NCI-H774 (cell line): ENCODE measurements at places on chromosomes 7 and 10.

DNA sequence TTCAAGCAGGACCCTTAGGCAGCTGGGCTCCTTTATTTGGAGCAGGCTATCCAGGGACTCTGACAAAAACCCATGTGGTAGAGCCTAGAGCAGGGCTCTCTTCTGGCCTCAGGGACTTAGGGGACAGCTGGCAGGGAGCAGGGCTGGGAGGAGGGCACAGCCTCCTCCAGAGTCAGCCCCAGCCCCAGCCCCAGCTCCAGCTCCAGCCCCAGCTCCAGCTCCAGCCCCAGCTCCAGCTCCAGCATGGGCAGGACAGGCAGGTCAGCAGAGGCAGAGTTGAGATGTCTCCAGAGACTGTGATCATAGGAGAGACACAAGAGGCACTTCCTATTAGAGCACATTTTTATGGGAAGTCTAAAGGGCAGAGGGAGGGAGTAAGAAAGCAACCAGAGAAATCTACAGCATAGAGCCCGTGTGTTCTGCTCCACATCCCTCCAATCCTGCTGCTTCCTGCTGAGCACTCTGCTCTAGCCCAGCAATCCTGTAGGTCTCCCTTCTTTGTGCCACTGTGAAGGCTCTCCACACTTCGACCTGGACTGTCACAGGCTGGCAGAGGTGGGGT, 13.3 kb upstream of the C10orf53 start:
- no peak for DNase-seq

DNA sequence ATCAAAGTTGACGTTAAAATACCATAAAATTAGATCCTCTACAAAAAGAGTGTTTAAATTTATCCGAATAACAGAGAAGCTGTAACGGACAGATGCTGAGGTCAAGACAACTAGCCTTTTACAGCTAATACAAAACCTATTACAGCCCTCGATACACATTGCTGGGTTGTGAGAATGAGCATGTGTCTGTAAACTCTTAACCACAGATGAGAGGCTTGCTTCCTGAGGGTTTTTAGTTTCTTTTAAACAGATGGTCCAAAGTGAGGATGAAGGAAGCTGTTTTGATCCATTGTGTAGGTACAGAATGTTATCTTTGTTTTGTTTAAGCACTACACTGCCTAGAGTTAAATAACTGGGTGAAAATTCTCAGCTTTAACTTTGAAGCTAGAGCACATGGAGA, 578.2 kb downstream of the PARD3 start:
- DNase-seq, result no peak

- DNase-seq, result no peak
Observed at GRCh38 chr10:104322416-104322782, 15.9 kb downstream of the ITPRIP start.

GRCh38 chr7:33061282-33061937, 1.2 kb downstream of the NT5C3A start:
- no peak for DNase-seq

DNA sequence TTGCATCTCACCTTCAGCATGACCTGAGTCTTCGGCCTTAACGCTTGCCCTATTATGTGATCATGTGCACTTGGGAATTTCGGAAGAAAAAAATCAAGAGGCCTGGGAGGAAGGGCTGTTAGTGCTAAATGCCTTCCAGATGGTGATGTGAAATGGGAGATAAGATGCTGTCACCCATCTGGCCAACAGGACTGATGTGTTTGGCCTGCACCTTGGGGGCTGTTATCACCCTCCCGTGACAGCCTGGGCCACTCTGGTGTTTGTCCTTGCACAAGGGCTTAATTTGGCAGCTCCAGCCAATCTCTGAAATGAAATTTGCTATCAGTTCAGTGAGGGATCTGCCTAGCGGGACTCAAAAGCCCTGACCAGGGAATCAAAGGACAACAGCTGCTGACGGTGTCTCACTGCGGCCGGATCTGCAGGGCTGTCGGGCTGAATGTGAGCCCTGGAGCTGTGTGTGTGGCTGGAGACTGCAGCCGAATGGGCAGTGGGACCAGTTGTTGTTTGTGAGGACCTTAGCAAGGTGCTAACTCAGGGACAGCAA, 131.4 kb upstream of the BTBD16 start:
- no peak for DNase-seq

- no peak for DNase-seq
Observed at GRCh38 chr7:84159435-84159834, 35.2 kb downstream of the SEMA3A start.

GRCh38 chr7:50679218-50680007, 103.3 kb downstream of the GRB10 start:
- DNase-seq, result peak; percentile 18

DNA sequence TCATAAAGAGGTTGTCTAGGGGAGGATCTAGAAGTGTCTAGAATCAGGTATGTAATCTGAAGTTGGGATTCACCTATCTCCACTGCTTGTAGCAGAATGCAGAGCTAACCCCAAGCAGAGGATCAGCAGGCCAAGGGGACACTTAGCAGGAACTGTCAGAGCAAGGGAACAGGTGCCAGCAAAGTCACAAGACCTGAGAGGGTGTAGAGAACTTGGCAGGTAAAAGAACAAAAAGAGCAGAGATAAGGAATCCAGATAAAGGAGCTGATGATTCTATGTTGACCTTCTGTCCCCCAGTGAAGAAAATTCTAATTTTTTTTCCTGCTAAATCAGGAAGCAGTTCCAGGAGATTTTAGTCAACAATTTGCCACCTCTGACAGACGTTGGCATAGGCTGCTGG, 91.4 kb upstream of the CCDC71L start:
- DNase-seq, result no peak

DNA sequence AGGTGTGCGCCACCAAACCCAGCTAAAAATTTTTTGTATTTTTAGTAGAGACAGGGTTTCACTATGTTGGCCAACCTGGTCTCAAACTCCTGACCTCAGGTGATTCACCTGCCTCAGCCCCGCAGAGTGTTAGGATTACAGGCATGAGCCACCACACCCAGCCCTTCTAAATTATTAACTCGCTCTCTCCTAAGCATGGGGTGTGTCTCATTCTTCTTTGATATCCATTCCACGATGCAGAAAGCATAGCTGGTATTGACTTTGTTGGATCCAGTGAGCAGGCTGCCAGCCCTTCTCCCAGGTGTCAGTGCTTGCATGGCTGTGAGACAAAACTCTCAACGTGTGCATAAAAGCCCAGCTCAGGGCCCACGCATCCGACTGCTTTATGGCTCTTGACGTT, 254.1 kb upstream of the PFKP start:
- no peak for DNase-seq

DNA sequence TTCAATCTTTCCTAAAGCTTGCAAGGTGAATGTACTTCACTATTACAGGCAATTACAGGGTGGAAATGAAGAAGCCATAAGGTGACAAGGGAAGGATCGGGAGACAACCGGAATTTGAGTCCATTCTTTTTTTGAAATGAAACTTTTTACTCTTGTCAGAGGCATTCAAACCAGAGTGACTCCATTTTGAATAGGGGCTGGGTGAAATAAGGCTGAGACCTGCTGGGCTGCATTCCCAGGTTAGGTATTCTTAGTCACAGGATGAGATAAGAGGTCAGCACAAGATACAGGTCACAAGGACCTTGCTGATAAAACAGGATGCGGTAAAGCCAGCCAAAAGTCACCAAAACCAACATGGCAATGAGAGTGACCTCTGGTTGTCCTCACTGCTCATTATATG, 363.3 kb downstream of the TYW1 start:
- no peak for DNase-seq

DNA sequence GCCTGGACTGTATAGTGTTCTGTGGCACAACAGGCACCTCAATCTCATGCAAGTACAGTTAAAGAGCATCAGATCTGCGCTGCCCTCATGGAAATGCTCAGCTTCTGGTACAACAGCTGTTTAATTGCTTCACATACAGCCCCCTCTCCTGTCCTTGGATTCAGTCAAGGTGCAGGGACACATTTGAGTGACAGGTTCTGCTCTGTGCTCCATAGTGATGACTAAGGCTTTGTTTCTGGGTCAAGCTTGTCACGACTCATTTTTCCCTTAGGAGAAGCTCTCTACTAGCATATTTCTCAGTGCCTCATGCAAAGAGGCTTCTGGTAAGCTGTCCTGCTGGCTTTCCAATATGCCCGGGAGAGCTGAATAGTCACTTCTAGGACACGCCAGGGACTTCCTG, 26.8 kb upstream of the MYO3A start:
- no peak for DNase-seq

GRCh38 chr10:76209135-76209534, 777.7 kb downstream of the LRMDA start:
- DNase-seq, result no peak

DNA sequence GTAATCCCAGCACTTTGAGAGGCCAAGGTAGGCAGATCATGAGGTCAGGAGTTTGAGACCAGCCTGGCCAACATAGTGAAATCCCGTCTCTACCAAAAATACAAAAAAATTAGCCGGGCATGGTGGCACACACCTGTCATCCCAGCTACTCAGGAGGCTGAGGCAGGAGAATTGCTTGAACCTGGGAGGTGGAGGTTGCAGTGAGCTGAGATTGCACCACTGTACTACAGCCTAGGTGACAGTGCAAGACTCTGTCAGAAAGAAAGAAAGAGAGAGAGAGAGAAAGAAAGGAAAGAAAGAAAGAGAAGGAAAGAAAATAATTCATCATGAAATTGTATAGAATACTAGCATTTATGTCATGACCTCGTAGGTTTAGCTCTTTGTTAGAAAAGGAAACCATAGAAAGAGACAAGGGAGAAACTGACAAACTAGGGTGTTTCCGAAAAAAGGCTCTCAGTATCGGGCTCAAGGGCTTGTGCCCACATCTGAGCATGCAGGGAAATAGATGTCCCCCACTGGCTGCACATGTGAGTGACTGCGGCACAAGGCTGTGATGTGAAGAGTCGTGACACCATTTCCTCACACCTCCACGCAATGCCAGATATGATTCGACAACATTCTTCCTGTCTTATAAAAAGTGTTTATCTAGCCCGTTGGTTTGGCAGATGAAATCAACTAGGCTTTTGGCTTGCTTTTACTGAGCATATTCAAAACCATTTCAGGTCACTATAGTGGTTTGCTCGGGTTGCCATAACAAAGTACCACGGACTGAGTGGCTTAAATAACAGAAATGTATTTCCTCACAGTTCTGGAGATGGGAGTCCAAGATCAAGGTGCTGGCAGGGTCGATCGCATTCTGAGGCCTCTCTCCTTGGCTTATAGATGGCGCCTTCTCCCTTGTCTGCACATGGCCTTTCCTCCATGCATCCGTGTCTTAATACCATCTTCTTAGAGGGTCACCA, 2.0 kb downstream of the SRGN start:
- DNase-seq, result no peak

DNA sequence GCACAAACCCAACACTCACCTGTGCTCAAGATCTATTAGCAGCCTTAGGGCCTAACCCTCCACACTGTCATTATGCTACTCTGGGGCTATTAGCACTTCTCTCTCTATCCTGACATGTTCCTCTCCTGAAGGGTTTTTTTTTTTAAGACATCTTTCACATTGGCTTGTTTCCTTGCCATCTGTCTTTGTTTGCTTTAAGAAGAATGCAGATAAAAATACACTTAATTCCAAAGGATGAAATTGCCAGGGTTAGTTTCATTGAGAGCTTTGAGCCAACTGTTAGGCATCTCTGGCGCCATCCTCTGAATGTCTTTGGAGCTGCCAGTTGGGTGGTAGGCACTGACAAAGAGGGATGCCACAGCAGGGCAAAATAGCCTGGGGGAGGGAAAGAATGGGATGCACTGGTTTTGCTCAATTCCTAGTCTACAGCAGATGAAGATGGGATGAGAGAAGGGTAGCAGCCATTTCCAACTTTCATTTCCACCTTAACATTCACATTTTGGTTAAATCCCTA, 399.2 kb downstream of the SORCS1 start:
- DNase-seq, result no peak

DNA sequence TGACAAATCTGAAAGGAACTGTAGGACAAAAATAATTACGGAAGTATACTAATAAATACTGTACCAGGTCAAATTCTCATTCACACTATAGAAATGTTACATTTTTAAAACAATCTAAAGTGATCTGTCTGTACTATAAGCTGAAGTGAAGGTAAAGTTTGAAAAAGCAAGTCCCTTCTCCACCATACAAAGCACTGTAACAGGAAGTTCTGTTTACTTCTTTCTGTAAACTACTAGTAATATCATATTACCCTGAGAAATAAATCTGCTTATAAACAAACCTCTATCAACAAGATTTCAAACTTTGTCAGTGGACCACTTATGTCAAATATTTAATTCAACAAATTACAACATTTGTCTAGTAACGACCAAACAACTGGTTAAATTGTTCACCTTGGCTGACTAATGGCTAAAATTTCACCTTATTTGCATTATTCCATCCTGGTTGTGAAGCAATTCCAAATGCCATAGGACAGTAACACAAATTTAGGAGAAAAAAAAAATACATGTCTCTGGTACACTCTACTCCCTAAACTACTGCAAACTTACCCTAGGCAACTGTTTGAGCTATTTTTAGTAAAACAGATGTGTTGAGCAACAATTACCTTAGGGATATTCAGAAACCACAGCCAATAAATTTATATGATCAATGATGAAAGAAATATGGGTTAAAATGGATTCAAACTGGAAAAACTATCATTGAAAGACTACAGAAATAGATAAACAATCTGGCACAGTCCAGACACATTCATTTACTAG, 126.0 kb downstream of the NRBF2 start:
- no peak for DNase-seq

- DNase-seq, result no peak
Observed at GRCh38 chr7:107012691-107013090, 31.8 kb upstream of the PRKAR2B start.

GRCh38 chr7:155191901-155192478, 105.7 kb upstream of the INSIG1 start:
- DNase-seq, result no peak

DNA sequence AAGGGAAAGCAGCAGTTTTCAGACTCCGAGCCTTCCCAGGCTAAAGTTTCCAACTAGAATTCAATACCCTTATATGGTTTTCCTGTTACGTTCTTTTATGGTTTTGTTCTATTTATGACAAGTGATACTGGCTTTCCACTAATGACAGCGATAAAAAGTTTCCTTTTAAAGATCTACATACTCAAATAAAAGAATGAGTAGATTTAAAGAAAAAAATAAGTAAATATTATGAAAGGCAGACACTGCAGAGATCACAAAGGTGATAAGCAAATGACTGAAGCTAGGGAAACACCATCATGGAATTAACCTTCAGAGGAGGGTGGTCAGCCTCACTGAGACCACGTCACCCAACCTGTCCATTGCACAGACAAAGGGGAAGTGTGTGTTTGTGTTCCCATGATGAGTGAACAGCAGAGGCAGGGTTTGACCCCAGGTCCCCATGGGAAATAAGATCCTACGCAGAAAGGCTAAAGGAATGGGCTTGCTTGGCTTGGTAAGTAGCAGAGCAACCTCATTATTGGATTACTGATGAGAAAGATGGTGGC, 4.0 kb downstream of the VSIR start:
- no peak for DNase-seq

GRCh38 chr10:29859521-29860130, 199.8 kb downstream of the JCAD start:
- no peak for DNase-seq

GRCh38 chr10:69644658-69645295, 14.7 kb downstream of the FAM241B start:
- peak; percentile 5 for DNase-seq

GRCh38 chr10:126229686-126230085, 158.6 kb downstream of the ADAM12 start:
- DNase-seq, result no peak

GRCh38 chr10:16952080-16952479, 134.9 kb upstream of the RSU1 start:
- DNase-seq, result no peak
